Spleen (tissue), 13 donors: ENCODE measurements at places on chromosomes 7 and 10. TPM values are rescaled to one million over a fixed set of nuclear protein-coding genes. Genes with fewer than 3 reads are reported as not detected.

The TYW1B gene
- 4.0 TPM for total RNA-seq

DNA sequence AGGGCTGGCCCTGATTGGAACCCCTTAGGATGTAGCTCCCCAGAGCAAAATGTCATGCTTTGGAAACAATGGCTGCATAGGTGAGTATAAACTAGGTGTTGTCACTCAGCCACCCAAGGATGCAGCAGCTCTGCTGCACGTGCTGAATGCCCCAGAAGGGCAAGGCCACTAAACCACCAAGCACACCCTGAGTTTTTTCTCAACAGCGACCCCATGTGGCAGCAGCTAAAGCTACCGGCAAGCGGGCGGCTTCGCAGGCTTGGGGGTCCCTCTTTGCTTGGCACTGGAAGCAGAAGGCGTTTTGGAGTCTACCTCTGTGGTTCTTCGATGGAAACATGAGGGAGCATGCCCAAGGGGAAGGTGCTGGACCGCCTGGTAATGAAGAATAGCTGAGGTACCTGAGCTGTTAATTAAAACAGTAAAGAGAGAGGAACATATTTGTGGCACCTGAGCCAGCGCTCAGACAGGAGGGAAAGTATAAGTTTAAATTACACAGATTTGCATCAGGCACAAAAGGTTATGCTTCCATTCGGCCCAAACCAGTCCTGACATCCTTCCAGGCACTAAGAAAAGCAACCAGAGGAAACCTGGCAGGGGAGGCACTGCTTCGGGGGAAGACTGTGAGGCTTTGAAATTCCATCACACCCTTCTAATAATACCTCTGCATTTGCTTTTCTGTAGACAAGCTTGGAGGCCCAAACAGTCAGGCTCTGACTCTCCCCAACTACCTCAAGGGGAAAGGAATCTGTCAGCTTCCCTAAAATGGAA is 152.1 kb downstream of the GFRA1 start:
- no peak for DNase-seq

The OLAH gene
- 17.5 TPM for total RNA-seq

DNA sequence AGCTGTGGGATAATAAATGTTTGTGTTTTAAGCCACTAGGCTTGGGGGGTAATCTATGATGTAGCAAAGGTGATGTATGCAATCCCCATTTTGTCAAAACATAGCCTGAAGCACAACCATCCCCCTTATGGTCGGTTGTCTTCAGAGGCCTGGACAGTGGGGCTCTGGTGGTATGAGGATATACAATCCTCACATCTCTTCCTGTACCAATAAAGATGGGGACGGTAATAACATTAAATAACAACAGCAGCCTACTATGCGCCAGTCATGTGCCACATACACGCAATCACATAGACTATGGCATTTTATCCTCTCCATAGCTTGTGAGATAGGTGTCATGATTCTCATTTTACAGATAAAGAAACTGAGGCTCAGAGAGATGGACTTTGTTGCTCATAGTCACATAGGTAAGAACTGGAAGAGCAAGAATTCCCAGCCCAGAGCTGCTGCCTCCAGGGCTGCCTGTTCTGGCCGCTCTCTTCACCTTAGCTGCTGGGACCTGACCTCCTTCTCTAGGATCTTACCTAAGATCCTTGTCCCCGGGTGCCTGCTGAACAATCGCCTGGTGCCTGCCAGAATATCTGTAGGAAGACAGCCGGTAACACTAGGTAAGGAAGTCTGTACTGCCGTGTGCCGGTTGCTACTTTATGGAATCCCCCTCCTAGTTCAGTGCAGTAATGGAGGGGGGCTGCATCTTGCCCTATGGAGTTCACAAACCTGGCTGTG is 108.6 kb downstream of the ARHGAP22 start:
- DNase-seq: no peak

GRCh38 chr7:151039850-151040548 is 8.3 kb upstream of the ASIC3 start:
- no peak for DNase-seq

DNA sequence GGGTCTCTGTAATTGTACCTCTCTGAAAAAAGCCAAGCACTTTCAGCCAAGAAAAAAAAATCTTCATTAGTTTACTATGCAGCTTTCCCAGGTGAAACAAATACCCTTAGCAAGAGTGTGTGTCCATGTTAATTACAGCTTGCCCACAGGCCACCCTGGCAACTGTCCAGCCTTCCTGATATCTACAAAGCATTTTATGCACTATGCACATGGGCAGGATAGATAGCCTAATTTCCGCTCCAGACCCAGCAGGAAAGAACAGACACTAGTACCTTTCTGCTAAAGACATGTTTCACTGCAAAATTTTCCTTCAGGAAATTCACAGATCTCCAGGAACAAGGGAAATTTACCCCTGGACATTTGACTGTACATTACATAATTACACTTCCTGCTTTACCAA is 24.4 kb downstream of the CACNA2D1 start:
- DNase-seq: no peak

The CNTNAP2 gene
- total RNA-seq: 0.70 TPM

GRCh38 chr10:12960334-12960898 is 41.1 kb downstream of the CCDC3 start:
- DNase-seq: no peak

DNA sequence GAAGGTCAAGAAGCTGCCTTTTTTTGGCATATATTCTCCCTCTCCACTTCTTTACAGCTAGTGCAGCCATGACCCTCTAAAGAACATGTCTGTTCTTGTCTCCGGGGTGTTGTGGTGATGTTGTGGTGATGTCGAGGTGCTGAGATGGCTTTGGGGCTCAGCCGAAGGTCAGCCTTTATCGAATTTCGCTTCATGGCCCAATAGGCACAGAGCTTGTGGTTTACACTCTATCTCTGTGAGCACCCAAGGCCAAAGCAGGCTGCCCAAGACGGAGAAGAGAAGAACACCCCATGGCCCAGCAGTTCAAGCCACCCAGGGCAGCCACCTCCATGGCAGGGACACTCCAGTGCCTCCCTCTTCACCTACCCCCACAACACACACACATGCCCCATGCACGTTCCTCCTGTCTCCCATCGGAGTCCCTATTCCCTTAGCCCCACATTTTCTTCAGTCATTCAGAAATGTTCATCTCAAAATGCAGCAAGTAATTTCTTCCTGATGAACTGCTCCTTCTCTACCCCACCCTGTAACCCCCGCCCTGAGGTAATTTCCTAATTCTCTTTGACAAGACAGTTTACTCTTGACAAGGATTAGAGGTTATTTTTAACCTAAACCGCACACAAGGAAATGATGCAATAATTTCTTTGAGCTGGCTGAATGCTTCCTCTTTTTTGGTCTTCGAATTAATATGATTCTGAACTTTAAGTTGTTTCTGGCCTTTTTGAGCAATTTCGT is 18.6 kb upstream of the ADRB1 start:
- DNase-seq: peak; percentile 82

DNA sequence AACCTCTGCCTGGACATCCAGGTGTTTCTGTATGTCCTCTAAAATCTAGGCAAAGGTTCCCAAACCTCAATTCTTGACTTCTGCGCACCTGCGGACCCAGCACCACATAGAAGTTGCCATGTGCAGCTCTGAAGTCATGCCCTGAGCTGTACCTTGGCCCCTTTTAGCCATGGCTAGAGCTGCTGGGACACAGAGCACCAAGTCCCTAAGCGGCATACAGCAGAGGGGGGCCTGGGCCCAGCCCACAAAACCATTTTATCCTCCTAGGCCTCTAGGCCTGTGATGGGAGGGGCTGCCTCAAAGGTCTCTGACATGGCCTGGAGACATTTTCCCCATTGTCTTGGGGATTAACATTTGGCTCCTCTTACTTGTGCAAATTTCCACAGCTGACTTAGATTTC is 14.6 kb downstream of the TMEM243 start:
- no peak for DNase-seq

The HHEX gene
- 45.9 TPM for total RNA-seq

The MSMB gene
- total RNA-seq: not detected

The TFR2 gene
- 6.6 TPM for total RNA-seq

DNA sequence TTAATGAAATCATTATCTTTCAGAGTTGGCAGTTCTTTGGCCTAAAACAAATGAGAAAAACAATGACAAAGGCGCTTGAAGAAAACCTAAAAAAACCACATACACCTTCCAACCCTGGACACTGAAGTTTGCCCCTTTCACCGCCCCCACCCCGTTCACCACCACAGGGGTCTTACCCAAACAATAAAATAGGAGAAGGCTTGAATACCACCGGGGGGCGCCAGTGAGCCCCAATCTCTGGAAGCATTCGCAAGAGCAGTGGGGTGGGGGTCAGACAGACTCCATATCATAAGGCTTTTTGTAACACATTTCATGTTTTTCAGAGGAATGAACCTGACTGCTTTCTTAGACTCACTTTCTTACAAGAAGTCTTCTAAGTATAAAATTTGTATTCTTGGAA is 163.6 kb downstream of the PIP4K2A start:
- peak; percentile 87 for DNase-seq

DNA sequence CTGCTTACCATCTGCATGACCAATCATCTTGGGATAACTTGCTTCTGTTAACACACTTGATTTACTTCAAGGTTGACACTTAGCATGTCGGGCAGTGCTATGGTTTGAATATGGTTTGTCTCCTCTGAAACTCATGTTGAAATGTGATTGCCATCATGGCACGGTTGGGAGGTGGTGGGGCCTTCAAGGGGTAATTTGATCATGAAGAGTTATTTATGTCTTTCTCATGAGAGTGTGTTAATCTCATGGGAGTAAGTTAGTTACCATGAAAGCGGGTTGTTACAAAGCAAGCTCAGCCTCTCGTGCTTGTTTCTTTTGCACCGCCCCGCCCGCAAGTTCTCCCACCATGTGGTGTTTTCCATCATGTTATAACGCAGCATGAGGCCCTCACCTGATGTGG is 163.6 kb downstream of the DOCK4 start:
- DNase-seq: no peak

DNA sequence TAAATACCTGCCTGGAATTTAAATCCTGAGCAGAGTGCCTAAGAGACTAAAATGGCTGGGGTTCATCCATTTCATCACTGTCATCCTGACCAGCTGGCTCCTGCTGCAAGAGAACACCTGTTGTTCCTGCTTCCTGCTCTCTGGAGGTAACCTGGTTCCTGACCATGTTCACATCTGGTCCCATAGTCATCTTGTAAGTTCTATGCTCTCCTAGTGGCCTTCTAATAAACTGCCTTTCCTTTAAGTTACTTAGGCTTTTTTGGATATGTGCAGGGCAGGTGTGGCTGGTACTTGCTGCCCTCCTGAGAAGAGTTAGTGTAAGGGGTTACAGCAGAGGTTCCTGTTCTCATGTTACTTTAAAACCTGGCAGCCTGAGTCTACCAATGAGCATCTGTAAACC is 80.0 kb downstream of the NRCAM start:
- DNase-seq: no peak

- no peak for DNase-seq
Measured at GRCh38 chr7:121994625-121995410, 121.9 kb downstream of the PTPRZ1 start.

DNA sequence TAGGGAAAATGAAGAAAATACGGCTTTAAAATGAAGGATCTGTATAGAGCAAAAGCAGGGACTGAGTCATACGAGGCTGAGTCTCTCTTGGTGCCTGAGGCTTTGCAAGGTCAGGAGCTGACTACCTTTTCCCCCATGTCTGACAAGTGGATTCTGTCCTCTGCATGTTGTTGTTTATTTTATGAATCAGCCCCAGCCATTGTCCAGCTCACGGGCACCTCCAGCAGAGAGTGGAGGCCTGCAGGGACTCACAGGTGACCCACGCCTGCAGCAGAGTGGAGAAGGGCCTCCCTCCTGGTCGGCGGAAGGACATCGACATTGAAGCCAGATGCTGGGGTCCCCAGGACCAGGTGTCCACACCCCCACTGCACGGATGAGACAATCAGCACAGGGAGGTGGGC is 233.9 kb downstream of the WDR37 start:
- no peak for DNase-seq

- DNase-seq: no peak
Measured at GRCh38 chr10:127943336-127943910, 36.5 kb downstream of the PTPRE start.

The CYP3A7 gene
- not detected for total RNA-seq

The C10orf71 gene
- not detected for total RNA-seq

The GRM3 gene
- 0.21 TPM for total RNA-seq

DNA sequence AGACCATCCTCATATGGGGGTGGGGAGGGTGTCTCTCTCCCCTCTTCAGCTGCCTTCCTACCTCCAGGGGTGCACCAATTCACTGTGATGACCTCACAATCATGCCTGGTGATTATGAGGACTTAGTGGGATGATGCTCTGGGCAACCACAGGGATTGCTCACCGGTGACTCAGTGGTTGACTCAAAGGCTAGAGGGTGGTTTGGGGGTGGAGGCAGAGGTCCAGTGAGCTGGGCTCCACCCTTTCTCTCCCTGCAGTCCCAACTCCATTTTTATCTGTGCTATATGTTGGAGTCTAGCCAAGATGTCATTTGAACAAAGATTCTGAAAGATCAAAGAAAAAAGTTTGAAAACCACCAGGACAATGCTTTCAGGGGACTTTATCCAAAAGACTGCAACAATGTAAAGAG is 286.9 kb downstream of the KCNMA1 start:
- no peak for DNase-seq

The PCDH15 gene
- total RNA-seq: 1.9 TPM

GRCh38 chr7:48045195-48045765 is 9.9 kb downstream of the C7orf57 start:
- no peak for DNase-seq

DNA sequence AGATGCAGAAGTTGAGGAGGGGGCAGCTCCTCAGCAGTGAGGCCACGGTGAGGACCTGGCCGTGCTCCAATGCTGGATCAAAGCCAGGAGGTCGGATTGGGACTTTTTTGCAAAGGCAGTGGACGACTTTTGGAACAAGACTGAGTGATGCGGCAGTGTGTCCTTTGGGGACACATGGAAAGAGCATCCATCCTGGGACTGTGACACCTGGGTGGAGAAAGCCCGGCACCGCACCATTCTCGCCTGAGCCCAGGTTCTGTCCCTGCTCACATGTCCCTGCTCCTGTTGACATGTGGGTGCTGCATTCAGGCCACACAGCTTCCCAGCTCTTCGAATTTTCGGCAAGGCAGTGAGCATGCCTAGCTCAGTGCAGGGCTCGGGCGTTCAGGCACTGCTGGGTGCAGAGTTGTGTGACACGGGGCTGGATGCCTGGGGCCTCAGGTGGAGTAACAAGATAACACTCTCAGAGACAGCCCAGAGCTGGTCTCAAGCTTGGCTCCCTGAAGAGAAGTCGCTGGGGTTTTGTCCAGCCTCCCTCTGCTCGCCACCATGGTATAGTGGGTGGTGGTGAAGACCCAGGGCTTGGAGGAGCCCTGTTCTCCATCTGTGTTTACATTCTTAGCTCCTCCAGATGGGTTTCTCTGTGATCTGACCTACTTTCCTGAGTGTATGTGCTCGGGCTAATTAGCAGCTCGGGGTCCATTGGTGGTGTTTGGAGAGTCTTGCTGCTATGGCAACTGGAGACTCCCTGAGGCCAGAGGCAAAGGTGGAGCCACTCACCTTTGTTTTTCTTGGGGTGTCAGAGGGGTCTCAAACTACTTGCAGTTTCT is 111.7 kb upstream of the BTBD16 start:
- DNase-seq: peak; percentile 69

The GPR141 gene
- 16.4 TPM for total RNA-seq
